A549 treated with RU486 at 1 μM for 4 hours (cell line): ENCODE measurements at places on chromosomes 4 and X. TPM values are rescaled to one million over a fixed set of nuclear protein-coding genes. Genes with fewer than 3 reads are reported as not detected.

ADH7 gene
- total RNA-seq, result not detected in 5 replicates

NAP1L2 gene
- 0.86 to 1.4 TPM (median 1.2 TPM) in 5 replicates for total RNA-seq

GPR119 gene
- not detected in 5 replicates for total RNA-seq

ATP2B3 gene
- total RNA-seq, result 0.06 to 0.15 TPM (median 0.10 TPM) in 4 of 5 replicates, not detected in the other

NEIL3 gene
- total RNA-seq, result 8.2 to 14.4 TPM (median 11.9 TPM) in 5 replicates

CYSLTR1 gene
- not detected in 5 replicates for total RNA-seq

SULT1B1 gene
- total RNA-seq, result 0.14 TPM in 1 of 5 replicates, not detected in the others

IL2RG gene
- total RNA-seq, result 0.21 to 0.24 TPM (median 0.23 TPM) in 4 of 5 replicates, not detected in the other

UGT2A1 gene
- total RNA-seq, result not detected in 5 replicates

SPON2 gene
- total RNA-seq, result 0.20 to 0.58 TPM (median 0.26 TPM) in 5 replicates

CA5B gene
- total RNA-seq, result 2.3 to 2.9 TPM (median 2.6 TPM) in 5 replicates

ZNF280C gene
- 1.6 to 3.6 TPM (median 3.1 TPM) in 5 replicates for total RNA-seq

OPHN1 gene
- total RNA-seq, result 1.4 to 1.7 TPM (median 1.5 TPM) in 5 replicates

HSFX2 gene
- total RNA-seq, result 0.13 to 0.55 TPM in 2 of 5 replicates, not detected in the others

NSUN7 gene
- 0.25 to 0.41 TPM (median 0.35 TPM) in 5 replicates for total RNA-seq

UGT2B10 gene
- total RNA-seq, result not detected in 5 replicates

SPANXB1 gene
- 1.2 to 3.8 TPM (median 1.9 TPM) in 5 replicates for total RNA-seq

SPANXN1 gene
- not detected in 5 replicates for total RNA-seq

NXF2 gene
- total RNA-seq, result not detected in 5 replicates

SYAP1 gene
- total RNA-seq, result 18.3 to 24.0 TPM (median 23.2 TPM) in 5 replicates

ADH1B gene
- total RNA-seq, result not detected in 5 replicates

CABS1 gene
- not detected in 5 replicates for total RNA-seq

CITED1 gene
- total RNA-seq, result 0.88 to 1.5 TPM (median 1.2 TPM) in 5 replicates

NCAPG gene
- total RNA-seq, result 12.6 to 29.4 TPM (median 26.2 TPM) in 5 replicates

TEX13C gene
- 0.01 TPM in 1 of 5 replicates, not detected in the others for total RNA-seq

XAGE2 gene
- total RNA-seq, result not detected in 5 replicates

LPAR4 gene
- not detected in 5 replicates for total RNA-seq

HPGDS gene
- total RNA-seq, result not detected in 5 replicates

GLRA2 gene
- total RNA-seq, result not detected in 5 replicates

GABRE gene
- total RNA-seq, result 21.1 to 33.7 TPM (median 27.3 TPM) in 5 replicates
